ENCODE measurements at places on chromosomes 12 and 14.

DNA sequence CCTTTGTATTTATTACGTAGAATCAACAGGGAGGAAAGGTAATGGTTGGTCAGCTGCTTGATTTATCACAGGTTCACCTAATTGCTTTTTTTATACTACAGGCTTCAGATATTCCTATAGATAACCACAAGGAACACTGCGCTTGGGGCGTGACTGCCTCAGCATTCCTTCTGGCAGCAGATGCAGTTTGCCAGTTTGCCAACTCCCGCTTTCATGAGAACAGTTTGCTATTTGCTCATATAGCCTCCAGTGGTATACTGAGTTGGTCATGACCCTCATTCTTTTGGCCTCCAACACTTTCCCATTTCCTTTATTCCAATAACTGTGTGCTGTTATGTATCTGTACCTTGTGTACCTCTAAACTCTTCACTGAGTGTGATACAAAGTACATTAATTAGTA, 38.6 kb upstream of the ACSM4 start:
- no peaks in the 10 kb centered on the region for H3K27me3 ChIP-seq
- no peaks in the 10 kb centered on the region for H3K4me1 ChIP-seq
- H3K27ac ChIP-seq, result no peak overlapping the region
- H3K36me3 ChIP-seq, result no peaks in the 10 kb centered on the region

DNA sequence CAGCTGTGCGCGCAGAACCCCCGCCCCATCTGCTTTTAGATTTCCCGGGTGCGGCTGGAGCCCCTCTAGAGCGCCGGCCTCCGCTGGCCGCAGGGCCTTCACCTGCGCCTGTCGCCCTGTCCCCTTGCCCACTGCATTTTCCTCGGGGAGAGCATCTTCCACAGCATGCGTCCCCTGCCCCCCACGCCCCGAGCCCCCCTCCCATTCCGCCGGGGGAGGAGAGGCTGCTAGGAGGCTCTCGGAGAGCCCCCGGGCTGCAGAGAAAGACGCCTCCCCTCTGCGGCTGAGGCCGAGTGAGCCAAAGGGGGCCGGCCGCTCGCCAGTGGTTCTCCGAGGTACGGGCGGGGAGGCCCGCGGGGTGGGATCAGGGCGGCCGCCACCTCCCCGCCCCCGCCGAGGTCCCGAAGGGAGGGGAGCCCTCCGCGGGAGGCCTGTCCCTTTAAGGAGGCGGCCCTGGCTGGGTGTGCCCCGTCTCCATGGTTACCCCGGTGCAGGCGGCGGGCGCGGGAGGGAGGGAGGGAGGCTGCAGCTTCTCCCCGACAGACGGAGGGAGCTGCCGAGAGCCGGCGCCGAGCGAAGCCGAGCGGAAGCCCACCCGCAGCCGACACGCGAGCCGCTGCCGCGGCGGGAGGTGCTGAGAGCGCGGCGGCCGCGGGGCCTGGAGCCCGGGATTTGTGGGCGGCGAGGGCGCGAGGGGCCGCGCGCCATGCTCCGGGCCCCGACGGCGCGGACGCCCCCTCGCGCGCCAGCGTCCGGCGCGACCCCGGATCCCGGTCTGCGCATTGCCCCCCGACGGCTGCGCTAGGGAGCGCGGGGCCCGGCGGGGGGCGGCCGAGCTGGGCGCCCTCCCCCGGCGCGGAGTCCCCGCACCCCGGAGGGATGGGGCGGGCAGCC, at the start of gene KCNH3:
Gene KCNH3, plus strand, starts transcription at position 521 of the 894 bp plus-strand sequence. CDS start 387 bp downstream, outside the sequence.
- no peak within 1 kb of the TSS for H3K27ac ChIP-seq
- no peaks in the 10 kb centered on the region for H3K36me3 ChIP-seq
- peak; percentile 74 for DNase-seq
- peaks cover 37% of the 10 kb centered on the region for H3K27me3 ChIP-seq

- H3K27me3 ChIP-seq, result no peaks in the 10 kb centered on the region
- DNase-seq, result no peak
These were observed 9.2 kb upstream of the PNMA1 start for GRCh38 chr14:73723406-73723796.

DNA sequence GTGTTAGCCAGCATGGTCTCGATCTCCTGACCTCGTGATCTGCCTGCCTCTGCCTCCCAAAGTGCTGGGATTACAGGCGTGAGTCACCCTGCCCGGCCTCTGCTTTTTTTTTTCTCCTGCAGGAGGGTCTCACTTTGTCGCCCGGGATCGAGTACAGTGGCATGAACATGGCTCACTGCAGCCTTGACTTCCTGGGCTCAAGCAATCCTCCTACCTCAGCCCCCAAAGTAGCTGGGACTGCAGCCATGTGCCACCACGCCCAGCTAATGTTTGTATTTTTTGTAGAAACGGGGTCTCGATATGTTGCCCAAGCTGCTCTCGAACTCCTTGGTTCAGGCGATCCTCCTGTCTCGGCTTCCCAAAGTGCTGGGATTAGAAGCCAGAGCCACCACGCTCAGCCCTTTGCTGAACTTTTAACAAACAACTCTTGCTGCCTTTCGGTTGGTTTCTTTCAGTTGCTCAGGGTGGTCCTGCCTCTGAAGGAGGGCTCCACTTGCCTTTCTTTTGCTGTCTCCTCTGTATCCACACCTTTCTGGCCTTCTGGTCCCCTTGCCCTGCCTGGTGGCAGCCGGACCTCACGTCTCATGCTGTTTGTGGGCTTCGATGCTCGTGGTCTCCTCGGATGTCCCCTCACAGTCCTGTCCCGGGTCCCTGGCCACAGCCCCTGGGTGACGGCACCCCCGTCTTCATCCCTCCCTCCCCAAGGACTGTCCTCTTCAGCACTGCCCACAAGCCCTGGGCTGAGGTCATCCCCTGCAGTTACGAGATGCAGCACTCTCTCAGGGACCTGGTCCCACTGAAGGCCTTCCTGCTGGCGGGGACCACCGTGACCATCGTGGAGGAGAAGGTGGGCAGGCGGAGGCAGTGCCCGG, 3.8 kb upstream of the B3GNT4 start:
- peaks cover 4% of the 10 kb centered on the region for H3K4me1 ChIP-seq
- H3K27me3 ChIP-seq, result no peaks in the 10 kb centered on the region
- no peaks in the 10 kb centered on the region for H3K36me3 ChIP-seq
- no peak overlapping the region for H3K4me3 ChIP-seq
- H3K27ac ChIP-seq, result no peak overlapping the region

- DNase-seq, result no peak
- no peak overlapping the region for H3K4me3 ChIP-seq
- no peak overlapping the region for H3K27ac ChIP-seq
- H3K4me1 ChIP-seq, result no peaks in the 10 kb centered on the region
- H3K36me3 ChIP-seq, result no peaks in the 10 kb centered on the region
- no peaks in the 10 kb centered on the region for H3K27me3 ChIP-seq
These were observed 240.3 kb upstream of the PDZRN4 start for GRCh38 chr12:40947797-40948196.

DNA sequence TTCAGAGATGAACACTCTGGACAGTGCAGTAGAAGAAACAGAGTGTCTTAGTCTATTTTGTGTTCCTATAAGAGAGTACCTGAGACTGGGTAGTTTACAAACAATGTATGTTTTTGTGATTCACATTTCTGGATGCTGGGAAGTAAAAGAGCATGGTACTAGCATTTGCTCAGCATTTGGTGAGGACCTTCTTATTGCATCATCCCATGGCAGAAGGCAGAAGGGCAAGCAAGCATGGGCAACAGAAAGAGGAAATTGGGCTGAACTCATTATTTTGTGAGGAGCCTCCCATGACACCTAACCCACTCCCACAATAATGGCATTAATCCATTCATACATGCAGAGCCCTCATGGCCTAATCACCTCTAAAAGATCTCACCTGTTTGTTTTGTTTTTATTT, 8.0 kb downstream of the ANKS1B start:
- no peak overlapping the region for H3K4me3 ChIP-seq
- H3K36me3 ChIP-seq, result no peaks in the 10 kb centered on the region
- no peaks in the 10 kb centered on the region for H3K4me1 ChIP-seq
- no peak overlapping the region for H3K27ac ChIP-seq

DNA sequence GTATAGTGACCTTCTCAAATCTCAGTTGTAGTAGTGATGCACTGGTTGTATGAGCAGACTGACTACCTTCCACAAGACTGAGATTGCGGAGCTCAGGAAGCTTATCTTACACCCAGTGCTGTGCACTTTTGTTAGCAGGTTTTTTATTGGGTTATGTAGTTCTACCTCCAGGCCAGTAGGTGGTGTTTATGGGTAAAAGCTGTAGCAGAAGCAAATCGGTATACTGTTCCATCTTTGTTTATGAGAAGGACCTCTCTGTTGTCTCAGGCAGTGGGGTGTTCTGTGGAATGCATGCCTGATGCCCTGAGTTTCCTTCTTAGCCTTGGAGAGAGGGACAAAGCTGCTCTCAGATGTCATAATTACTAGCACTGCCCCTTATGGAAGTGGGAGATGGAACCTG, 217.8 kb downstream of the LRFN5 start:
- DNase-seq, result no peak
- H3K27me3 ChIP-seq, result no peaks in the 10 kb centered on the region
- H3K4me1 ChIP-seq, result no peaks in the 10 kb centered on the region
- no peaks in the 10 kb centered on the region for H3K36me3 ChIP-seq

- peaks cover 26% of the 10 kb centered on the region for H3K4me1 ChIP-seq
- peak overlapping the region; percentile 75 for H3K27ac ChIP-seq
- H3K4me3 ChIP-seq, result no peak overlapping the region
- no peaks in the 10 kb centered on the region for H3K27me3 ChIP-seq
- DNase-seq, result no peak
- no peaks in the 10 kb centered on the region for H3K36me3 ChIP-seq
These were observed 10.3 kb upstream of the LGALS3 start for GRCh38 chr14:55118761-55119160.

DNA sequence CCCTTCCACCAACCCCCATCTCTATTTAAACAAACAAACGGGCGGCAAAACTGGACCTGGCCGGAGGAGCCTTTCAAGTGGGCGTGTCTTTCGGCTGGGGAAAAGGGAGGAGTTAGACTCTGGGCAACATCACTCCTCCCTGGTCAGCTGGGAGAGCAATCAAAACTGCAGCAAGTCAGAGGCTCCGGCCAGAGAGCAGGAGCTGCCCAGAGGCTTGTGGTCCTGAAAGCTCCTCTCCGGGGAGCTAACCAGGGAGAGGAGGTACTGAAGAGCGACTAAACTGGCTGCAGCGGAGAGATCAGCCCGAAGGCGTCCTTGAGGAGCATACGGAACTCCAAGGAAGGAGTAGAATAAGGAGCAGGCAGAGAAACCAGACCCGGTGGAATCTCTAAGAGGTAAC, at the start of gene NEUROD4:
Gene NEUROD4, plus strand, starts transcription at position 191 of the 400 bp plus-strand sequence. CDS start 6,466 bp downstream, outside the sequence.
- H3K36me3 ChIP-seq, result no peaks in the 10 kb centered on the region
- no peaks in the 10 kb centered on the region for H3K27me3 ChIP-seq
- H3K4me3 ChIP-seq, result no peak within 1 kb of the TSS
- H3K4me1 ChIP-seq, result no peaks in the 10 kb centered on the region
- peak; percentile 72 for DNase-seq
- H3K27ac ChIP-seq, result no peak within 1 kb of the TSS

- DNase-seq, result peak; percentile 89
- peaks cover 4% of the 10 kb centered on the region for H3K4me1 ChIP-seq
- peak overlapping the region; percentile 79 for H3K27ac ChIP-seq
- H3K4me3 ChIP-seq, result no peak overlapping the region
These were observed 20.4 kb upstream of the FOS start for GRCh38 chr14:75258079-75258802.

- H3K27ac ChIP-seq, result no peak overlapping the region
- no peaks in the 10 kb centered on the region for H3K36me3 ChIP-seq
- no peaks in the 10 kb centered on the region for H3K27me3 ChIP-seq
- no peak overlapping the region for H3K4me3 ChIP-seq
These were observed 180.0 kb downstream of the DAD1 start for GRCh38 chr14:22409006-22409405.

GRCh38 chr14:35471803-35472202, 62.2 kb upstream of the INSM2 start:
- H3K4me1 ChIP-seq, result no peaks in the 10 kb centered on the region
- DNase-seq, result no peak
- no peak overlapping the region for H3K27ac ChIP-seq
- no peak overlapping the region for H3K4me3 ChIP-seq

- no peaks in the 10 kb centered on the region for H3K36me3 ChIP-seq
- DNase-seq, result no peak
- no peak overlapping the region for H3K27ac ChIP-seq
- peaks cover 25% of the 10 kb centered on the region for H3K4me1 ChIP-seq
These were observed 75.6 kb downstream of the MED13L start for GRCh38 chr12:116201908-116202307.

- H3K27me3 ChIP-seq, result peaks cover 4% of the 10 kb centered on the region
- peaks cover 2% of the 10 kb centered on the region for H3K36me3 ChIP-seq
- no peak overlapping the region for H3K4me3 ChIP-seq
- DNase-seq, result no peak
- H3K4me1 ChIP-seq, result no peaks in the 10 kb centered on the region
These were observed 30.7 kb downstream of the PARP11 start for GRCh38 chr12:3842517-3842916.

GRCh38 chr12:110762891-110763290, 20.2 kb upstream of the PPP1CC start:
- H3K4me1 ChIP-seq, result no peaks in the 10 kb centered on the region
- H3K4me3 ChIP-seq, result no peak overlapping the region
- no peak overlapping the region for H3K27ac ChIP-seq
- no peaks in the 10 kb centered on the region for H3K27me3 ChIP-seq
- H3K36me3 ChIP-seq, result no peaks in the 10 kb centered on the region
- no peak for DNase-seq

DNA sequence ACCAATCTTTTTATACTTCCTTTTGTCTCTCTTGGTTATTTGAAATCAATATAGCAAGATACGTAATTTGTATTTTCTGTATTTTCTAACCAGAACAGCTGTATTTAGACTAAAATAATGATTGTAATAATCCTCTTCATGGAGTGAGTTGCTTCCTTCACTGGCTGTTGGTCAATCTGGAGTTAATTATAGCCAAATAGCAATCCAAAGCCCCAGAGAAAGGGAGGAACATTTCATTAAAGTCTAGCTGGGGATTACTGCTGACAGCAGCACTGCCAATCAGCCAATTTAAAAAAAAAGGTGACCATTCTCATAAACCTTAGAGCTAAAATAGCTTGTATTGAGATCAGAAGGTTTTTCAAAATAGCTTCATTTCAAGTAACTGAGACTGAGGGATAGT, 118.0 kb downstream of the TRHDE start:
- DNase-seq, result no peak
- no peaks in the 10 kb centered on the region for H3K27me3 ChIP-seq
- no peaks in the 10 kb centered on the region for H3K4me1 ChIP-seq
- no peak overlapping the region for H3K27ac ChIP-seq
